ENCODE measurements at places on chromosomes 2 and 18.

GRCh38 chr2:124437811-124438210 is 412.7 kb downstream of the CNTNAP5 start:
- DNase-seq = no peak

- no peak for DNase-seq
These were observed 48.2 kb upstream of the MSTN start for GRCh38 chr2:190110699-190111098.

GRCh38 chr2:101400506-101401325 is 13.4 kb upstream of the CREG2 start:
- no peak for DNase-seq

- no peak for DNase-seq
These were observed 118.3 kb downstream of the GYPC start for GRCh38 chr2:126774290-126774689.

DNA sequence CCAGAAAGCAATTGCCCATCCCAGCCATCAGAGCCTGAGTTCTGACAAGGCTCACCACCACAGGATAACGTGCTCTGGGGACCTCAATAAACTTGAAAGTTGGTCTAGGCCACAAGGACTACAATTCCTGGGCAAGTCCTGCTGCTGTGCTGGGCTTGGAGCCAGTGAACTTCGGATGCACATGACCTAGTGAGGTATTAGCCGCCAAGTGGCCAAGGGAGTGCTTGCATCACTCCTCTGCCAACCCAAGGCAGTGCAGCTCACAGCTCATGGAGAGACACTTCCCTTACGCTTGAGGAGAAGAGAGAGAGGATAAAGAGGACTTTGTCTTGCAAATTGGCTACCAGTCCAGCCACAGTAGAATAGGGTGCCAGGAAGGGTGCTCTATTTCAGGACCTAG is 219.6 kb downstream of the MBD2 start:
- no peak for DNase-seq

DNA sequence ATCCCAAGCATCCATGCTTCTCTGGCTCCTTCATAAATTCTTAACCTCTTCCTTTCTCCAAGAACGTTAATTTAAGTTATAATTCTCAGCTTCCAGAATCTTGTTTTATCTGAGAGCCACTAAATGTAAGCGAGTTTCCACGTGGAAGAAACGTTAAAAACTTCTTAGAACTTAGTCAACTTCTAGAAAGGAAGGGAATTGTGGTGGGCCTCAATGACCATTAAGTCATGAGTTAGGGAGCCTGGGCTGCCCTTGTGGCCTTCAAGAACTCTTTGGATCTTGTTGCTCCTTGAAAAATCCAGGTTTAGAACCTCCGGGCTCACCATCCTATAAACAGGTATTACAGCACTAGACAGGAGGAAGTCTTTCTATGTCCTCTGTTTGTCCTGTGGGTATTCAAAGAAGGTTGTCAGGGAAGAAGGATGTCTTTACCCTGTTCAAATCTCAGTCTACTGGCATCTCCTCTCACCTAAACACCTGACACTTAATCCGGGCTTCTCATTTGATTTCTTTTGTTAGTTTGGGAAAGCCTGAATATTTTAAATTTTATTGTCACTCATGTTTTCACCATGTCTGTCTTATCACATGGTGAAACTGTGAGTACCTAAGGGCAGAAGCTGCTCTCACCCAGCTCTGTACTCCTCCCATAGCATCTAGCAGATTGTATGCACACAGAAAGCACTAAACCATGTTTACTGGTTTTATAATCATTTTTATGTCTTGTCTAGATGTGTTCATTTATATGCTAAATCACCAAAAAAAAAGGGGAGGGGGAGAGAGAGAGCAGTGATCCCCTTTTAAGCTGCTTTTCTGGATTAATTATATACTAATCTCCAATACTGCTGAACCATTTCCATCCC is 6.3 kb downstream of the RND3 start:
- DNase-seq = no peak

DNA sequence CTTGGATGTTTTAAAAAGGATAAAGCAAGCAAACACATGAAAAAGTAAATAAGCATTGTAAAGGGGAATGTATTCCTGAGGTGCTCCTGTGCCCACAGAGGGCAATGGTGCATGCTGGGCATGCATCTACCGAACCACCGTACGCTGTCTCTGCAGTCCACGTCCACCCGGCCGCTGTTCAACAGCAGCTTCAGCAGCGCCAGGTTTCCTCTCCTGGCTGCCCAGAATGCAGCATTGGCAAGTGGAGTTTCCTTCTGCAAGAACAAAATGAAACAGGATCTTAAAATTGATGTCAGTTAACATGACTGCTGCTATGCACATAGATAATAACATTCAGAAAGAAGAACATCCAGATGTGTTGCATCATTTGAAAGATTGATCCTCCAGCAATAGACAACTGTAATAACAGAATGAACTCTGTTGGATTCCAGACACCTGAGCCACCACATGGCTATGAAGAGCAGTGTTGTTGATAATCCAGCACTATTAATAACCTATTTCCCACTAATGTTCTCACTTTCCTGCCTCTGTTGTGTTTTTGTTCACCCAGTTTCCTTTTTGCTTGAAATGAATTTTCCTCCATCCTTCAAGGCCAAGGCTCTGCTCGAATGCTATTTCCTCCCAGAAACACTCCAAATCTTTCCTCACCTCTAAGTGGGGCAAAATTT is 13.6 kb downstream of the ANKRD29 start:
- DNase-seq = no peak

- no peak for DNase-seq
These were observed 63.5 kb upstream of the TAF1B start for GRCh38 chr2:9779596-9780264.

GRCh38 chr18:75638776-75639471 is 211.4 kb upstream of the SMIM21 start:
- DNase-seq = no peak

DNA sequence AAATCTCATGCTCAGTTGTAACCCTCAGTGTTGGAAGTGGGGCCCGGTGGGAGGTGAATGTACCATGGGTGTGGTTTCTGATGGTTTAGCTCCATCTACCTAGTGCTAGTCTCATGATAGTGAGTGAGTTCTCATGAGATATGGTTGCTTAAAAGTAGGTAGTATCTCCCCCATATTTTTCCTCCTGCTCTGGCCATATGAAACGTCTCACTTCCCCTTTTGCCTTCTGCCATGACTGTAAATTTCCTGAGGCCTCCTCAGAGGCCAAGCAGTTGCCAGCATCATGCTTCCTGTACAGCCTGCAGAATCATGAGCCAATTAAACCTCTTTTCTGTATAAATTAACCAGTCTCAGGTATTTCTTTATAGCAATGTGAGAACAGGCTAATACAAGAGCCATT is 62.8 kb upstream of the RNF152 start:
- DNase-seq = no peak

GRCh38 chr2:4903656-4904348 is 788.4 kb upstream of the SOX11 start:
- no peak for DNase-seq

DNA sequence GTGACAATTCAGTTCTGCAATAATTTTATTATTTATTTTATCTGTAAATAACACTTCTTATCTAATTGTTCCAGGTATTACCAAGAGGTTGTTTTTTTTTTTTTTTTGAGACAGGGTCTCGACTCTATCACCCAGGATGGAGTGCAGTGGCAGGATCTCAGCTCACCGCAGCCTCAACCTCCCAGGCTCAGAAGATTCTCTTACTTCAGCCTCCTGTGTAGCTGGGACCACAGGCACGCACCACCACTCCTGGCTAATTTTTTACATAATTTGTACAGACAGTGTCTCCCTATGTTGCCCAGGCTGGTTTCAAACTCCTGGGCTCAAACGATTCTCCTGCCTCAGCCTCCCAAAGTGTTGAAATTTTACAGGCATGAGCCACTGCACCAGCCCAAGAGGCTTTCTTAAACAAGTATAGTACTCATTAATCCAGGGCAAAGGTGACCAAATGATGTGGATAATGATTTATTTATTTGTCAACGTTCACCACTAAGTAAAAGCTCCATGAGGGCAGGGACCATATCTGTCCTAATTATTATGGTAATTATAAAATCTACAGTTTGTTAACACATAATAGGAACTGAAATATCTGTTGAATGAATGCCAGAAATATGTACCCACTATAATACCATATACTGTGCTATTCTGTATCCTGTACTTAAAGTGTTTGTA is 12.0 kb downstream of the STK17B start:
- no peak for DNase-seq

GRCh38 chr18:66780609-66781008 is 176.7 kb upstream of the CDH19 start:
- no peak for DNase-seq

DNA sequence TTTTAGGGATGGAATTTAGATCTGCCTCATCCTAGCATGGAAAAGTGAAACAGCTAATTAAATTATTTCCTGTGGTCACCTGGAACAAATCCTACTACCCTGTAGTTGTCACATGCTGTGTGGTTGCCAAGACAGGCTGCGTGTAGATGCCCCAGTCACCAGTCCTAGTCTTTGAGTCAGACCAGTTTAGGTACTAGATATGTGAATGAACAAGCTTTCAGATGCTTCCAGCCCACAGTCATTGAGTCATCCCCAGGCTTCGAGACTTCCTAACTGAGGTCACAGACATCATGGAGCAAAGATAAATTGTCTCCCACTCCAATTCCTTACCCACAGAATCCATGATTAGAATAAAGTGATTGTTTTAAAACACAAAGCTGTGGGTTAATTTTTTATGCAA is 35.8 kb upstream of the GRB14 start:
- no peak for DNase-seq

GRCh38 chr2:113922784-113923183 is 32.9 kb downstream of the ACTR3 start:
- no peak for DNase-seq

GRCh38 chr2:128654408-128654807 is 335.7 kb upstream of the HS6ST1 start:
- DNase-seq = no peak

DNA sequence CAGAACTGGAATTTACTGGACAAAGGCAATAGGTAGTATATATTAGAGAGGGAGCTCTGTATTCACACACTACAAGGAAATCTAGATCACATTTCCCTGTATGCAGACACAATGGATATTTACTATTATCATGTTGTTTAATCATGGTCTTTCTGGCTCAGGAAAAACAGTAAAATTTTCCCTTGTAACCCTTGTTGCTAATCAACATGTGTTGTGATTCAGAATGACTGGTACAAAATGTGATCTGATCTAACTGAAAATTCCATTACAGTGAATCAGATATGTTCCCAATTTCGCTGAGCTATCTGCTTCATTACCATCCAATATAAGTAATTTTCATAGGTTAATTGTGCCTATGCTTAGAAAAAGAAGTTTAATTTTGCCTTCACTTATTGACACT is 1109.7 kb downstream of the LRP1B start:
- no peak for DNase-seq

- no peak for DNase-seq
These were observed 211.3 kb upstream of the HNRNPA3 start for GRCh38 chr2:177001334-177001733.

GRCh38 chr18:62897153-62897552 is 181.8 kb downstream of the PHLPP1 start:
- DNase-seq = no peak
